ENCODE measurements at places on chromosomes 4 and X.
A peak's percentile ranks its signal among the peaks of the same experiment; 100 is the strongest.

DNA sequence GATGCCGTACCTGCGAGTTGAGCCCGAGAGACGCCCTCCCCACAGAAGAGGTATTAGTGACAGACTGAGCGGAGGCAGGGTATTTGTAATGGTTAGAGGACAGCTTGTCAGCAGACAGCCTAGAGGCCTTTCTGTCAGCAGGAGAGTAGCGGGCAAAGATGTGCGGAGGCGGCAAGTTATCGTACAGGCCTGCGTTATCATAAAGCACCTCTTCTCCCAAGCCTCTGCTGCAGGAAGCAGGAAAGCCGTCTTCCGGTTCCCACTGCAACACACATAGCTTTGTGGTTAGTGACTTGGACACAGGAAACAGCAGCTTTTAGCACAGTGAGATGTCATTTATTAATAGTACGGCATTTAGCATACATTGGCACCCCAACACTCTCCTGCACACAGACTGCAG, 158.3 kb downstream of the AFAP1 start:
- peak; percentile 61 for DNase-seq

- peak; percentile 31 for DNase-seq
These were observed 249.2 kb downstream of the TENM3 start for GRCh38 chr4:182492423-182492822.

DNA sequence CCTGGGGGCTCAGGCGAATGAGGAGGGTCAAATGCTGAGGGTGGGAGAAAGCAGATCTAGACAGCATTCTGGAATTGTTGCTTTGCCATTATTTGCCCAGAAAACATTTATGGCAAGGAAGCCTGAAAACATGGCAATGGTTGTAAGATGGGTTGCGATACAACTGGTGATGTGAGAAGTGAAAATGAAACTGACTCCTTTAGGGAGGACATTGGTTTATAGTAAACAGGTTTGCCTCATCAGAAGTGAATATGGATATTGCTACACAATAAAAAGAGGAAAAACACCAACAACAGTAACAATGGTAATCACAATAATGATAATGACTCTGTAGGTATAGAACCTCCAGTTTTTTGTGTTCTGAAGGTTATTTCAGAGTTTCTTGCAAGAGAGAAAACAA, 107.0 kb upstream of the TBC1D9 start:
- DNase-seq = no peak

GRCh38 chrX:46461660-46462191, 83.5 kb downstream of the ZNF674 start:
- DNase-seq = no peak

DNA sequence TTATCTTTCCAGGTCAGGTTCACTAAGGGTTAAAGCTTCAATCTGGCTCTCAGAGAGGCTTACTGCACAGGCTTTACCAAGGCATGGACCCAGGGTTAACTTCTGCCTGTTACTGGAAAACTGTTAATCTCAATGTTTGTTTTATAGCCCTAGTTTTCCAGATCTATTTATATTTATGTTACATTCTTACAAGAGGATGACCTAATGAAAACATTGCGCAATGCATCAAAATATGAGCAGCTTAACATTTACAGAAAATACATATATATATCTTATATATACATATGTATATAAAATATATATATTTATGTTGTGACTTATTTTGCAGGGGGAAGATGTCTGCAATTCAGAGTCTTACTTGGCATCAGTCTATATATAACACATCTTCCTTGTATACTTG, 112.3 kb downstream of the PCDH19 start:
- no peak for DNase-seq

DNA sequence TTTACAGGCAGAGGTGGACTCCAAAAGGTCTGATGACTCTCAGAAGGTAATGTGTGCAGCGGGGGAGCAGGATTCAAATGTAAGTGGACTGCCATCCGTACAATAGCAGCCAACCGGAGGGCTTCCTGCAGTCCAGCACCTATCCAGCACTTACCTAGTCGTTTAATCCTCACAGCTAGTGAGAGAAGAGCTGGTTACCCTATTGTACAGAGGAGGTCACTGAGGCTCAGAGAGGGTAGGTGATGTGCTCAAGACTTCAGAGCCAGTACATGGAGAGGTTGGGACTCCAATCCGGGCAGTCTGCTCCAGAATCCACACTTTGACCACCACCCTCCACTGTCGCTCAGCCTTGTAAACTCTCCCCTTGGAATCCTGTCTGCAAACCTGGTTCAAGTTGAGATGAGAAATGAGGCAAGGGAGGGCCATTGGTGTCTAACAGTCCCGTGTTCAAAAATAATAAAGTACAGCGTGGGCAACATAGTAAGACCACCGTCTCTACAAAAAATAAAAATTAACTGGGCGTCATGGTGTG, 22.5 kb upstream of the JAKMIP1 start:
- DNase-seq = peak; percentile 4

DNA sequence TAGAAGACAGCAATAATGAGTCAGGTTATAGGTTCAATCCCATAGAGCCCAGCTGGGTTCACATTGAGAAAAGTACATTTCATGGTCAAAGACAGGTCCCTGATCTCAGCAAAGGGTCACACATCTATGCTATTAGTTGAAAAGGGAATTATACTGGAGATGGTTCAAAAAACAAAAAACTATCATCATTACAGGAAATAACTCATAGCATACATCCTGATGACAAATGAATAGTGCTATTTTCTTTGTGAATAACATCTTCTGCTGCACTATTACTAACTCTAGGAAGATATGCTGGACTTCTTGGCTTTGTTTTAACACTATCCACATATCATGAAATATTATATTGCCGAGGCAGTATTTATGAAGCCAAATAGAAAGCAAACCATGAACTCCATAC, 202.5 kb upstream of the MAB21L2 start:
- DNase-seq = no peak

DNA sequence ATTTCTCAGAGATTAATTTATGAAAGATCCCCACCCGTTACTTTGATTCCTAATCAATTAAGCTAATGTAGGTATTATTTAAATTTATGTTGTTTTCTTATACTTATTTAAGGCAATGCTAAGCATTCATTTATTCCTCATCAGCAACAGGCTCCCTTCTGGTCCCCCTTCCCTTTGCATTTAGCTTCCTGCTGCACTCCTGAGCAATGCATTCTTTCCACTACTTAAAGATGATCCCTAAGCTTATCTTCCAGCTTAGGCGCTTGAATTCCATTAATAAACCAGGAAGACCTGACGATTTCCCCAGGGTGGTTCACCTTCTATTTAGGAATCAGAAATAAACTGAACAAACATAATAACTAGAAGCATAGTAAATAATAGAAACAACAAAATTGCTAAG, 1003.1 kb downstream of the FSTL5 start:
- no peak for DNase-seq

DNA sequence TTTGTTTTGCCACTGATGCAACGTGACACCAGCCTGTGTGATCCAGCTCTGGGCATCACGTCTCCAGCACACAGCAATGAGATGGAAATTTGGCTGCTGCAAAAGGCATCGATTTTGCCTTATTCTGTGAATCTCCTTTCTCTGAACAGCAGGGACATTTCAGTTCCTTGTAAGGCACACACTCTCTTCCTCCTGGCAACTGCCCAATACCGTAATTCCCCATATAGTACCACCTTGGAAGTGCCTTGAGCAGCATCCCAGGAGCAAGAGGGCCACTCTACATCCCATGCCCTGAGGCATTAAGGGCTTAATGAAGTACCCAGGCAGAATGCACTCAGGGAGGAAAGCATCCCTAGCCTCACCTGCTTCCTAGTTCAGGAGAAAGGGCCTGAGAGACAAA, 10.5 kb upstream of the MAMLD1 start:
- no peak for DNase-seq

GRCh38 chr4:10183462-10183861, 66.9 kb upstream of the WDR1 start:
- no peak for DNase-seq

DNA sequence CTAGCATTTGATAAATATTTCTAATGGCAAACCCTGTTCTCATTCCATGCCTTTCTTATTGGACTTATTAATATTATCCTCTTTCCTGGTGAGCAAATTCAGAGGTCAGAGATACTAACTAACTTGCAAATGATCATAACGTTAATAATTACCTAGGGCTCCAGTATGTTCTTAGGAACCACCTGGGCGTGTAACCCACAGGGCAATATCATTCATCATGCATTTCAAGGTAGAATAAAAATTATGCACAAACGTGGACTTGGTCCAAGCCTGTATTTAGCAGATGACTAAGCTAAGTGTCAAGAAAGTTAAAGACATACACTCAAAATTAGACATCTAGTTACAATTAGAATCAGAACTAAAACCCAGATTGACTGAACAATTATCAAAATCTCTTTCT, 850.1 kb downstream of the TRIML1 start:
- DNase-seq = no peak

- DNase-seq = peak; percentile 78
These were observed 4.8 kb downstream of the SLC49A3 start for GRCh38 chr4:683982-684622.

GRCh38 chr4:8218371-8219031, 19.4 kb downstream of the SH3TC1 start:
- no peak for DNase-seq

GRCh38 chr4:20311856-20312255, 60.2 kb downstream of the SLIT2 start:
- peak; percentile 21 for DNase-seq

DNA sequence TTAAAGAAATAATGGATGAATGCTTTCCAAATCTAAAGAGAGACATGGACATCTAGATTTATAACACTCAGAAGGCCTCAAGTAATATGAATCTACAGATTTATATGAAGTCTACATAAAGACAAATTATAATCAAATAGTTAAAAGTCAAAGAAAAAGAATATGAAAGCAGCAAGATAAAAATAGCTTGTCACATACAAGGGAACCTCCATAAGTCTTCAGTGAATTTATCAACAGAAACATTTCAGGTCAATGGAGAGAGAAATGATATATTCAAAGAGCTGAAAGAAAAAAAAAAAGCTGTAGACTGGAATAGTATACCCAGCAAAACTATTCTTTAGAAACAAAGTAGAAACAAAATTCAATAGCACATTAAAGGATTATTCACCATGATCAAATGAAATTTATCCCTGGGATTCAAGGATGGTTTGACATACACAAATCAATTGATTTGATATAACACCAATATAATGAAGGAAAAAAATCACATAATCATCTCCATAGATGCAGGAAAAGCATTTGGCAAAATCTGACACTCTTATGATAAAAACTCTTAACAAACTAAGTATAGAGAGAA, 346.6 kb upstream of the PABPC4L start:
- no peak for DNase-seq

DNA sequence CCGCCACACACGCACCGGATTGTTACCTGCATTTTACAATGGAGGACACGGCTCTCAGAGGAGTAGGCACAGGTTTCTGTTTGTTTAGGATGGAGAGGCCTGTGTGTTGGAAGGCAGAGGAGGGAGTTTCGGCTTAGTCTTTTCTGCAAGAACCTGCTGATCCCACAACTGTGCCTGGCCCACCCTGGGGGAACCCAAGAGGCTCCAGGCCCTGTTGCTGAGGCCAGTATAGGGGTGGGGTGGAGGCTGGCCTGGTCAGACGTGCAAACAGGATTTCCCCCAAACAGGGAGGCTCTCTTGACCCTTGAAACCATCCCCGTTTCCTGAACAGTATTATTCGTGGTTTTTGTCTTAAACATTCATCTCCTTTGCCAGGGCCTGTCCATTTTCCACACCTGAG, 772 bp upstream of the SLC49A3 start:
- no peak for DNase-seq

DNA sequence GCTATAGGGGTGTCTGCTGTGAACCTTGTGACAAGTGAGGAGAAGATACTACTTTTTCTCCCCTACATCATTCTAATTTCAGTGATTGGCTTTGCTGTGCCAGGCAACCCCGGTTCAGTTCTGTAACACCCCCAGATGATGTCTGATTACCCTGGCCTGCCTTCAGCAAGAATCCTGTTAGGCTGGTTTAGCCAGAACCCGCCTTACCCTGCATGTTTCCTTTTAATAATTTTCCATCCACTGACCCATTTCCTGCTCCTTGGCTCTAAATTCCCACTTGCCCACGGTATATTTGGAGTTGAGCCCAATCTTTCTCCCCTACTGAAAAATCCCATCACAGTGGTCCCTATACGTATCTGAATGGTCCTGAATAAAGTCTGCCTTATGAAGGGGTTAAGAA, 46.5 kb upstream of the HPSE start:
- no peak for DNase-seq

- DNase-seq = peak; percentile 76
These were observed 11.1 kb downstream of the GASK1B start for GRCh38 chr4:158161551-158162354.

GRCh38 chrX:136185401-136186022, 38.2 kb downstream of the FHL1 start:
- peak; percentile 36 for DNase-seq

DNA sequence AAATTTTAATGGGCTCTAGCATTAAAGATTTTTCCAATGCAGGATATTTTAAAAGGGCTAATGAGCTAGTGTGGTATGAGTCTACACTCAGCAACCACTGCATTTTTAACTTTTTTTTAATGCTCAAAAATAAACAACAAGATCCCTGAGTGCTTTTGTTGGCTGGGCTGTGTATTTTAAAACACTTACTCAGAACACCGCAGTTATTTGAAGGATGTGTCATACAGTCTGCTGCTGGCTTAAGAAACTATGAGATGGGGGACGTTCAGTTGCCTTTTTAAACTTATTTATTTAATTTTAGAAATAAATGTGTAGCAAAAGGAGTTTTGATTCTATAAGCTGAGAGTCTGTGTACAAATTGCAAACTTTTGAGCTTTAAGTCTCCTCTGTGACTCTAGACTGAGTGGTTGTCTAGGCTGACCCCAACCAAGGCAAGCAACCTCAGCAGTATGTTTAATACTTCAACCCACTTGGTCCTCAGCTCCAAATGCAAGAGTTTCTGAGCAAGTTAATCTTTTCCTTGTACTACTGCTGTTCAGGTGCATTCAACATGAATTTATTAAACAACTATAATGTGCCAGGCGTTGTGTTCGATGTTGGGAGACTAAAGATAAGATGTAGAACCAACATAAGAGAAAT, 278.6 kb upstream of the DIPK2B start:
- DNase-seq = peak; percentile 48

GRCh38 chr4:5366421-5366820, 315.1 kb downstream of the STK32B start:
- peak; percentile 65 for DNase-seq

- no peak for DNase-seq
These were observed 592.5 kb downstream of the PPARGC1A start for GRCh38 chr4:23297327-23297726.

- no peak for DNase-seq
These were observed 13.4 kb downstream of the EDA2R start for GRCh38 chrX:66625525-66625924.

DNA sequence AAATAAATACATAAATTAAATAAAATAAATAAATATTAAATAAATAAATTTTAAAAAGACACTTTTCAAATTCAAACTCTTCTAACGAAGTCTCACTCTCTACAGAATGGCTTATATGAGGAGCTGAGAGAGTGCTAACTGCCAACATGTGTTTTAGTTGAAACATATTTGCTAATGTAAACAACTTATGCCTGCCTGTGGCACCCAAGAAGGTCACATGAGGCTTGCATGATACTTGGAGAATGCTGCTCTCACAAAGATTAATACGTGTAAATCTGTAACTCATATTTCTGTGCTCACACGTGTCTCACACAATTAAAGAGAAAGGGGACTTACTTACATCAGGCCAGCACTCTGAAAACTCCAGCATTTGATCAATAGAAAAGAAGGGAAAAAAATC, 43.2 kb upstream of the PITX2 start:
- no peak for DNase-seq

GRCh38 chrX:41236629-41237028, 97.3 kb upstream of the DDX3X start:
- DNase-seq = no peak

- DNase-seq = no peak
These were observed 245.2 kb upstream of the CENPE start for GRCh38 chr4:103443324-103443723.
